NCI-H2171 treated with DMSO at 0.1 percent for 48 hours (cell line): ENCODE measurements at places on chromosomes 12 and 14.

DNA sequence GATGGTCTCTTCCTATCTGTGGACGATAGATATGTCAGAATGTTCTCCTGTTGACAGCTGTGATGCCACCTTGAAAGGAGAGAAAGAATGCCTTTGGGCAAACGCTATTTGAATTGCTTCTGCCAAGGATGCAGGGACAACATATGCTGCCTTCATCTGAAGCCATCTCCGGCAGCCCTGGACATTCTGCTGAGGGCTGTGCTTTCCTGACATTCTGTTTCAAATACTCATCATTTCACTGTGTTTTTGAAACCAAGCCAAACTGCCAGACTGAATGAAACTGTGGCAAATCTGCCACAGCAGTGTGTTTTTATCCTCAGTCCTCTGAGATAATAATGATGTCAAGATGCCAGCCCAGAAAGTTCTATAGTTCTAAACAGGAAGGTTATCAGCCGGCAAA is 85.8 kb upstream of the BCAT1 start:
- peak; percentile 48 for DNase-seq

GRCh38 chr12:4366090-4366489 is 13.4 kb downstream of the FGF23 start:
- DNase-seq, result no peak

DNA sequence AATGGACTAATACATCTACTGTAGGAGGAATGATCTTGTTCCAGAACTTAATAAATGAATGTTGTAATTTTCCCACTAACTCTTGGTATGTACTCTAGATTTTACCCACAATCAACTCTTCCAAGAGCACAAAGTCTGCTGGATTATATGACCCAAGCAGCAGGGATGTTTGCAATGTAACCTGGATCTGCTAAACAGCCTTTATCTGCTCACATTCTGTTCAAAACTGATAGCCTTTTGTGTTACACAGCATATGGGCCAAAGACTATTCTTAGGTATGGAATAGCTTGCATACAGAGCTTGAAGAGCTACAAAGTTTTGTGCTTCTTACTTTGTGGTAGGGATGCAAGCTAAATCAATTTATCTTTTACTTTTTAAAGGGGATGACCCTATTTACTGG is 213.7 kb upstream of the DCN start:
- DNase-seq, result no peak

DNA sequence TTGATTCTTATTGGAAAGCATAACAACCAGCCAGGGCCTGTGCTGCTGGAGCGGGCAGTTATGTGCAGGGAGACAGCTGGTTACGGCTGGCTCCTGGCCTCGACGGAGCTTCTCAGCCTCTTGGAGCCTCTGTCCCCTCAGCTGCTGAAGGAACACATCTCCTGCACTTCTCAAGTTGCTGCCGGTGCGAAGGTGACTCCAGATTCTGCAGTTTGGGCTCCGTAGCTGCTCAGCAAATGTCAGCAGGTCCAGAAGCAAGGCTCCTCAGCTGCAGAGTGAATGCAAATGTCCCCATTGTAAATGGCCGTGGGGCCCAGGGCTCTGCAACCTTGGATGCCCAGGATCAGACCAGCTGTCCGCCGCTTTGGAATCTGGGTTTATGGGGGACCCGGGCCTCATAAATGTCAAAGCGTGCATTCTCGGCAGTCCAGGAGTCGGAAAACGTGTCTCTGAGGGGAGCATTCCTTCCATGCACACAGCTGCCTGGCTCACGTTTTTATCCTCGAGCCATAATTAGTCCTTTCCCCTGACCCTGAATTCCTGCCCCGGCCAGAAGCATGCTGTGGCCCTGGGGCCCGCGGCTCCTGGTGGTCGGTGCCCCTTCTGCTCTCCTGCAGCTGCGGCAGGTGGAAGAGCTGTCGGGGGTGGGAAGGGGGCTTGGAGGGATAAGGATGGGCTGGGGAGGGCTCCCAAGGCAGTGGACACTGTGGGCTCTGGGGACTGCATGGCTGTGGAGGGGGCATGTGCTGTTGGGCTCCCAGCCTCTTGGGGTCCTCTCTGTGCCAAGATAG is 106.0 kb downstream of the KIF26A start:
- DNase-seq, result no peak

- DNase-seq, result no peak
These were observed 310.7 kb downstream of the PRKD1 start for GRCh38 chr14:29616922-29617321.
